GM23338 (cell line): ENCODE measurements at places on chromosomes 13 and 19. TPM values are rescaled to one million over a fixed set of nuclear protein-coding genes. Genes with fewer than 3 reads are reported as not detected.
A peak's percentile ranks its signal among the peaks of the same experiment; 100 is the strongest.

DNA sequence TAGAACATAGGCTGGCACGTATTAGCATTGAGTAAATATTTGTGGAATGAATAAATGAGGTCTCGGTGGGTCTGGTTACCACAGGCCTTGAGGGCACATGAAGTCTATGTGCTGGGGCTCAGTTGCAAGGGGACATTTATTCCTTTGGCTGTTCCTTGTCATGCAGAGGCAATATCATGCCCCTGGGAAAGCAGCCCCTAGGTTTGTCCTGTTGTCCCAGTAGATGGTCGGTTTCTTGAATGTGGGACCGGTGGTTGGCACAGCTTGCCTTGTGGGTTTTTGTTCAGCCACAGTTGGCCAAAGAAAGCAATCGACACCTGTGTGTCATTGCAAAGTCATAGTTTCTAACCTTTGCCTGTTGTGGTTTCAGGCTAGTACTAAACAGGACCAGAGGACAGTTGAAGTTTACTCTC lies 24.7 kb upstream of the GPR183 start:
- no peak overlapping the region for H3K27ac ChIP-seq
- DNase-seq: no peak
- no peaks in the 10 kb centered on the region for H3K36me3 ChIP-seq

DNA sequence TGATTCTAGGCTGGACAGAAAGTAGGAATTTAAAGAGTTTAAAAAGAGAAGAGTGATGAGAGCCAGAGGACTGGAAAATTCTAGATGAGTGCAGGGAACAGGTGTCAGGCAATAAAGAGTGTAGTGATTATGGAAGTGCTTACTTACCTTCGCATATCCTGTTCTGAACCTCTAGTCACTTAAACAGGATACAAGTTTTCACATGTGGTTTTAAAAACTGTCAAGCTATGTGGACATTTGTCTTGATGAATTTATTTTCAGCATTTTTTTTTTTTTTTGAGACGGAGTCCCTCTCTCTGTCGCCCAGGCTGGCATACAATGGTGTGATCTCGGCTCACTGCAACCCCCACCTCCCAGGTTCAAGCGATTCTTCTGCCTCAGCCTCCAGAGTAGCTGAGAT lies 34.3 kb upstream of the IL17D start:
- H3K27me3 ChIP-seq: no peaks in the 10 kb centered on the region
- no peak for DNase-seq
- no peaks in the 10 kb centered on the region for H3K36me3 ChIP-seq
- H3K4me1 ChIP-seq: no peaks in the 10 kb centered on the region

GRCh38 chr19:21586311-21587116 lies 81.1 kb downstream of the ZNF429 start:
- peak overlapping the region; percentile 69 for H3K4me3 ChIP-seq
- H3K27me3 ChIP-seq: peaks cover 38% of the 10 kb centered on the region
- no peaks in the 10 kb centered on the region for H3K36me3 ChIP-seq
- H3K27ac ChIP-seq: no peak overlapping the region
- DNase-seq: peak; percentile 62

- no peak overlapping the region for H3K4me3 ChIP-seq
- no peak overlapping the region for H3K27ac ChIP-seq
- no peaks in the 10 kb centered on the region for H3K27me3 ChIP-seq
- no peak for DNase-seq
- H3K36me3 ChIP-seq: no peaks in the 10 kb centered on the region
- H3K4me1 ChIP-seq: no peaks in the 10 kb centered on the region
These were observed 39.6 kb downstream of the NUMBL start for GRCh38 chr19:40650749-40651305.

DNA sequence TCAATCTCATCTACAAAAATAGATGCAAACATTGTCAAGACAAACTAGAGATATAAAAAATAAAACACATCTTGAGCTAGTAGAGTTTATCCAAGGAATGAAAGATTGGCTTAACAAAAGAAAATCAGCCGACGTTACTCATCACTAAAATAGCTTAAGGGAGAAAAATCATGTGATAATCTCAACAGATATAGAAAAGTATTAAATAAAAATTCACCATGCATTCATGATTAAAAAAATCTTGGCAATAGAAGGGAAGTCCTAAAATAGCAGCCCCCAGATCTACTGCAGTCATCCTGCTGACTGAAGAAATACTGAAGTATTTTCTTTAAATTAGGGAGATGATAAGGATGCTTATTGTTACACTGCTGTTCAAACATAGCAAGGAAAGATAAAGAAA lies 12.6 kb upstream of the DCLK1 start:
- H3K4me3 ChIP-seq: no peak overlapping the region
- no peak overlapping the region for H3K27ac ChIP-seq
- H3K36me3 ChIP-seq: no peaks in the 10 kb centered on the region
- no peak for DNase-seq
- H3K4me1 ChIP-seq: no peaks in the 10 kb centered on the region
- H3K27me3 ChIP-seq: no peaks in the 10 kb centered on the region

DNA sequence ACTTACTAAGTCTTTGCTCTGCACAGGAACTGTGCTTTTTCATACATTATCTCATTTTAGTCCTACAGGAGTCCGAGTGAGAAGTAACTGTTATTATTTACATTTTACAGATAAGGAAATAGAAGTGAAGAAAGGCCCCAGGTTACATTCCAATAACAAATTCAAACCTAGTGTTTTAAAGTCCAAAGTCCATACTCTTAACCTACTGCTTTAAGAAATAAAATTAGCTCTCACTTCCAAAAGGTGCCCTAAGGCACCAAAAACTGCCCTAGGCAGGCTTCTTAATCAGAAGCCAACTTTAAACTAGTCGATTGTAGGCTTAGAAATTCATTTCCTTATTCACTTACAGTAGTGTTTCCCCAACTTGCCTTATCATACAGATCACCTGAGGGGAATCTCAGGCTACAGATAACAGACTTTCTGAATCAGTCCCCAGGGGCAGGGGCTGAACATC lies 555.9 kb downstream of the DIAPH3 start:
- no peaks in the 10 kb centered on the region for H3K27me3 ChIP-seq
- H3K4me3 ChIP-seq: no peak overlapping the region
- no peak overlapping the region for H3K27ac ChIP-seq
- peaks cover 9% of the 10 kb centered on the region; the same call in 1 of the 2 replicates for H3K4me1 ChIP-seq
- no peak for DNase-seq

The SLC8A2 gene
- 10.0 and 11.6 TPM in 2 replicates for total RNA-seq

The DOCK9 gene
- total RNA-seq: 34.9 and 57.7 TPM in 2 replicates

The CATSPERD gene
- 0.17 TPM in 1 of 2 replicates, not detected in the other for total RNA-seq

The LRRC8E gene
- total RNA-seq: 4.5 and 4.8 TPM in 2 replicates

The ZNF460 gene
- 79.6 and 81.7 TPM in 2 replicates for total RNA-seq

The BRSK1 gene
- total RNA-seq: 11.3 and 17.2 TPM in 2 replicates

The PLIN3 gene
- 45.9 and 59.9 TPM in 2 replicates for total RNA-seq

The CDX2 gene
- total RNA-seq: not detected in 2 replicates

The SMIM24 gene
- 4.7 and 5.0 TPM in 2 replicates for total RNA-seq

The TBXA2R gene
- 0.73 and 0.82 TPM in 2 replicates for total RNA-seq

The SIGLEC6 gene
- 0.16 and 0.76 TPM in 2 replicates for total RNA-seq

The SLC25A42 gene
- total RNA-seq: 5.7 and 7.3 TPM in 2 replicates
